Naive thymus-derived CD8-positive, alpha-beta T cell (primary cell): ENCODE measurements at places on chromosomes 6 and 20. TPM values are rescaled to one million over a fixed set of nuclear protein-coding genes. Genes with fewer than 3 reads are reported as not detected.

DNA sequence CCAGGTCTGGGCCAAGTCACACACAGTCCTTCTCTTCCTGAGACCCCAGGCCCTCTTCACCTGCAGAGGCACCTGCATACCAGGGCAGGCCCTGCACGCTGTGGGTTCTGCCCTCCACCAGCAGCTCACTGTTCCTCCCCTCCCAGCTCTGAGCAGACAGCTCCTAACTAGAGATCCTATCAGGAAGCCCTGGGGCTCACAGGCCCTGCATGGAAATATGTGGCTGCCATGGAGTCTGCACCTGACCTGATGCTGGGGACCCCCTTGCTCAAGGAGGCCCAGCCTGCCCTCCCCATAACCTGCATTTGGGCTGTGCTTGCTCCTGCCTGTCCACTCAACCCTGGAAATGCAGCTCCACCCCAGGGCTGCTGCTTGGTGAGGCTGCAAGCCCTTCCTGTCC is 14.6 kb upstream of the HLA-G start:
- H3K36me3 ChIP-seq: no peaks in the 10 kb centered on the region
- DNase-seq: no peak
- peaks cover 5% of the 10 kb centered on the region for H3K27me3 ChIP-seq
- H3K4me3 ChIP-seq: no peak overlapping the region

Gene RRAGD
- 3.9 TPM for total RNA-seq

DNA sequence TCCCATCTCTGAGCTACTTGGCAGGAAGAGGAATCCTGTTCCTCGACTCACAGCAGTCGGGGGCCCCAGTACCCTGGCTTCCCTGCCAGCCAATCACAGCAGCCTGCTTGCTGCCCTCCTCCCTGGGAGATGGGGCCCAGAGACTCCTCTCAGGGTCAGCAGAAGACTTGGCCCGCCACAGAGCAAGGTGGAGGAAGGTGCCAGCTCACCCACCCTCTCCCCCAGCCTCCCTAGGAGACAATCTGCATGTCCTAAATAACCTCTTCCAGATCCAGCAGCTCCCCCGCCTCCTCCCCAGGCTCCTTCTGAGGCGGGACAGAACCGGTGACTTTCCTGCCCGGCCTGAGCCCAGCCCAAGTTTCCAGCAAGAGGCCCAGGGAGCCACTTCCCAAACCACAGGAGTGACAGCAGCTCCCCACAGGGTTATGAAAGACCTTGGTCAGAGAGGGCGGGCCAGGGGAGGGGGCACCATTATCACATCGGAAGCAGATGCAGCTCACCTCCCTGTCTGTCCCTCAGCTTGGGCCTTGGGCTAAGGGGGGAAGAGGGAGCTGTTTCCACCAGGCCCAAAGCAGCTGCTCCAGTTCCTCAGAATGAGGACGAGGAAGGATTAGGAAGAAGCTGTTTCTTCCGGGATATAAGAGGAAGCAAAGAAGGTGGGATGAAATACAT is 2.3 kb downstream of the CCND3 start:
- peak overlapping the region; percentile 95 for H3K4me3 ChIP-seq
- no peaks in the 10 kb centered on the region for H3K27me3 ChIP-seq
- H3K36me3 ChIP-seq: no peaks in the 10 kb centered on the region
- H3K4me1 ChIP-seq: peaks cover 77% of the 10 kb centered on the region

DNA sequence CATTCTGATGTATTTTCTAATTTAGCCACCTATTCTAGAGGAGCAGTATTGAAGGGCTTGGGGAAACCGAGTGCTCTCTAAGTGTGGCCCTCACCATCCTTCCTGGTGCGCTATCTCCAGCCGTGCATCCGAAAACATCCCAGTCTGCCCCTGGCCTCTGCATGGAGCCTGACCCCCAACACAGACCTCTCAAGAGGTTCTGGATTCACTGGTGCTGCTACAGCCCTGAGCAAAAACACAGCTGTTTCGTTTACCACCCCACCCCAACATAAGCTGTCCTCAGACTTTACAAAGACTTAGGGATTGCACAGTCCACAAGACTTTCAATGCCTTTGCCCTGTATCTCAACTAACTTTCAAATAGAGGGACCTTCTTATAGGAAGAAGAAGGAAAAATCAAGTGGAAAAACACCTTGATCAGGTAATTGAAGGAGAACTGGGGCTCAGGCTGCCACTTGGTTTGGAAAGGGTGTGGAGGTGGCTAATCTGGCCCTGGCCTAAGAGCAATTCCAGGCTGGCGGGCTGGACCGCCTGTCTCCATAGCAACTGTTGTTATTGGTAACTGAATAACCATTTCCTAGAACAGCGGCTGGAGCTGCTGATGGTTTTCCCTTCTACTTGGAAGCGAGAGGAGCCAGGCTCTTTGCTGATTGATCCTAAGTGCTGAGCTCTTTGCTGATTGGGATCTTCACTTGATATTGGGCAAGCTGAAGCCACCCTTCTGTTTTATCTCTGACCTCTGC is 90.2 kb upstream of the TOX2 start:
- H3K4me1 ChIP-seq: no peaks in the 10 kb centered on the region
- H3K27me3 ChIP-seq: peaks cover 20% of the 10 kb centered on the region
- DNase-seq: no peak
- H3K36me3 ChIP-seq: no peaks in the 10 kb centered on the region
- no peak overlapping the region for H3K4me3 ChIP-seq

Gene BPI
- total RNA-seq: not detected

DNA sequence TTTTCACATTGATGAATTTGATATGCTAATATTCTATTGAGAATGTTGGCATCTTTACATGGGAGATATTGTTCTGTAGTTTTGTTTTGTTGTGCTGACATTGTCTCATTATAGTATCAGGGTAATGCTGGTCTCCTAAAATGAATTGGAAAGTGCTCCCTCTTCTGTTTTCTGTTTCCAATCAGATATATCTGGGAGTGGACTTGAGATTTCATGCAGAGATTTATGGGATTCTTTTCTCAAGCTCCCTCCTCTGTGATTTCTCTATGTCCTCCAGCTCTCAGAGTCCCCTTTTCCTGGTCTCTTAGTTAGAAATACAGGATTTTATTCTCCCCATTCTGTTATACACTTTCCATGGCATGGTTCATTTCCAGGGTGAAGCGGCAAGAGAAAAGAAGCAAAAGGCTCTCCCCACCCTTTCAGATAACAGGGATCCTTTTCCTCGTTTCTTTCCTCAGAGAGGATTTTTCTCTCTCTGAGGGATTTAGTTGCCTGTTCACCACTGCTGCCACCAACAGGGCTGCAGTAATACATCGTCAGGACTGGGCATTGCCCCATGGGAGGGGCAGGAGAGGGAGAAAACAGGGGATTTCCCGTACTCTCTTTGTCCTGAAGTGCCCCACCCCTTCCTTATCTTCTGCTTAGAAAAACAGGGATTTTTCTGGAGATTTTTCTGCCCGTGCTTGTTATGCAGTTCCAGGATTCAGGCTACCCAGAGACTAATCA is 59.3 kb upstream of the STMND1 start:
- H3K36me3 ChIP-seq: no peaks in the 10 kb centered on the region
- H3K27me3 ChIP-seq: peaks cover 28% of the 10 kb centered on the region
